ENCODE measurements at places on chromosomes 1 and 21.
A peak's percentile ranks its signal among the peaks of the same experiment; 100 is the strongest.

DNA sequence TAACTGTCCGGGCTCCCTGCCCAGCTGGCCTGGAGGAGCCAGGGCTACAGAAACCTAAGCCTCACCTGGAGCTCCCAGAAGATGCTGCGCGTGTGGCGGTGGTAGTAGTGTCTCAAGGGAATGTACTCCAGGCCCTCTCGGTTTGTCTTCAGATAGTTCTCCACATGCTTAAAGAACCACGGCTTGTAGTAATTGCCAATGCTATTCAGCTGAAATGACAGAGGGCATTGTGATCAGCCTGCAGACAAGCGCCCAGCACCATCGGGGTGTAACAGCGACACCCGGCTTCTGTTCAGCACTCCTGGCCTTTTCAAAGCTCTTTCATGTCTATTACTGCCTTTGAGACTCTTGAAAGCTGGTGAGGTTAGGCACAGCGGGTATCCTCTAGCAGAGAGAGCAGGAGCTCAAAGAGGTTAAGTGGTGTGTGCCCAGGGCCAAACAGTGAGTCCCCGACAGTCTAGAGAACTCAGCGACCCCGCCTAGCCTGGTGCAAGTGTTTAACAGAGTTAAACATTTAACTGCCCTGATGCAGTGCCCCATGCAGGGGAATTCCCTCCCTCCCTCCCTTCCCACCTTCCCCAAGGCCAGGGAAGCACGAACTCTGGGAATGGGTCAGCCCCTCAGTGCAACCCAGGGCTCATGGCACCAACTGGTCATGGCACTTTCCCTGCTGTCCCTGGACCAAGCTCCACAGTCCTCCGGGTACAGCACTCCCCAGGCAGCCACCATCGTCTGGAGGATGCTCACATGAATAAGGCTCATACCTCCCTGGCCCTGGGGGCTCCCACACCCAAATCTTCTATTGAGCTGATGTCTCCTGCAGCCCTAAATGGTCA is 21.5 kb downstream of the DHCR24 start:
- no peak for DNase-seq

DNA sequence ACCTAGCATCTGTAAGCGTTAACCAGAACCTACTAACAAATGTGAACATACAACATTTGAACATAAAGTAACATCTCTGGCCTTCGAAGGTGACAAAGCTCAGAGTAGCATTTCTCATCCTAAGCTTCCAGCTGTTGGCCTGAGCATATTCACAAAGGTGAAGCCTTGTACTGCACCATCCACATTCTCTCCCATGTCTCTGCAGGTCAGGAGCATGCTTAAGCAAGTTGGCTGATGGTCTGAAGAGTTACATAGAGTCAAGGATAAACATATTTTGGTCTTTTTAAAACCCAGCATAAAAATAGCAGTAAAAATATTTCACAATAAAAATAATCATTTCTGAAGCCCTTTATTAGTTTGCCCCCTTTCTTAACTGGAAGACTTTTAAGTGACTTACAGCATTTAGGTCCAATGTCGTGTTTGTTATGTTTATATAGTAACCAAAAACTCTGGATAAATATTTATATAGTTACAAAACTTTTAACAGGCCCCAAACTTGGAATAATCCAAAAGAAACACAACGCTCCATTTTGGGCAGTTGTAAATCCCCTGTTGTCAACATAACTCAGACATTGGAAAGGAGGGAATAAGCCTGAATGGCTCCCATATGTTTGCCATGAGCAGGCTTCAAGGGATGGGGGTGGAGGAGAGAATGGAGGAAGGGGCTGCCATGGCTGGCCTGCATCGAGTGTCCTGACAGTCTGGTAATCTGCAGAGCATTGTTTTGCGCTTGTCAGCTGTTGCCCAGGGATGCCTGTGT is 42.8 kb upstream of the ENAH start:
- DNase-seq, result no peak

DNA sequence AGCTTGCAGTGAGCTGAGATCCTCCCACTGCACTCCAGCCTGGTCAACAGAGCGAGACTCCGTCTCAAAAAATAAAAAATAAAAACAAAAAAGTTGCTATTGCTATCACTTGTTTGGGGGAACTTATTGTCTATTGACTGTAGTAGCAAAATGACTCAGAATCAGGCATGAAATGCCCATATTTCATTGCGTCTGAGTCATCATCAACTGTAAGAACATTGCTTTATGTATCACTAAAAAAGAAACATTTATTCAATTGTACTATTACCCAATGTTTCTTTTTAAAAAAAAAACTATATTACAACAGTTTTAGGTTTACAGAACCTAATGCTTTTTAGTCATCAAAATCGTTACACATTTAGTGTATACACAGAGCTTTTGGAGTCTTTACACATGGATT is 91.0 kb upstream of the FMN2 start:
- peak; percentile 53 for DNase-seq

DNA sequence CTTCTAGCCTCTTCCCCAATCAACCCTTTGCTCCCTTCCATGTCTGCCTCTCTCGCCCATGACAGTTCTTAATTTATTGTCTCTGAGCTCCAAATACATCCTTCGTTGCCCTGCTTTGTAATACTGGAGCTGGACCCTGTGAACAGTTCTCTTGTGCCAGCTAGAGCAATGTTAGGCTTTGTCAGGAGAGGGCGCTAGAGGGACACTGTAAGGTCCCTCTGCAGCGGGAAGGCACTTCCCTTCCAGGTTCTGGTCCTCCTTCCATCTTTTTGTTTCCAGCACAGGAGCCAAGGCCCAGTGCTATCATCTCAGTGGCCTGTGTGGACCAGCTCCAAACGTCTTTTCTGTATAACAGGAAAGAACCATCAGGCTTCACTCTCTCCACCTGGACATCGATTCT is 95.9 kb downstream of the PTPRU start:
- DNase-seq, result no peak

DNA sequence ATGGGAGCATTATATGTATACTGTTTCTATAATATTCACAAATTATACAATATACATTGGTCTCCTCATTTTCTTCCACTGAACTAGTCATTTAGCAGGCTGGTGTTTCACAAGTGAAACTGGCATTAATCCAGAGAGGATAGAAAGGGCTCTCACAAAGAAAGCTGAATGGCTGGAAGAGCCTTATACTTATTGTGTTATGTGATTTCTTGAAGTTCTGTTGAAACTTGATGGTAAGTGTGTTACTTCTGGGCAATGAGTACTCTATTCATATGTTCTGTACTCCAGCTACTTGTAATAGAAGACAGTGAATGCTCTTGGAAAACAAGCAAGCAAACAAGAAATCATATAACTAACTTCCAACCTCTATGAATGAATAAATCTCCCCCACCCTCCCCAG is 14.9 kb downstream of the STX12 start:
- no peak for DNase-seq

GRCh38 chr1:156102633-156103511 is 11.6 kb upstream of the LMNA start:
- DNase-seq, result no peak

GRCh38 chr1:162391790-162392563 is 10.4 kb downstream of the C1orf226 start:
- no peak for DNase-seq
